ENCODE measurements at places on chromosomes 3 and 15.

- DNase-seq, result no peak
Measured at GRCh38 chr3:67832817-67833216, 178.4 kb upstream of the SUCLG2 start.

DNA sequence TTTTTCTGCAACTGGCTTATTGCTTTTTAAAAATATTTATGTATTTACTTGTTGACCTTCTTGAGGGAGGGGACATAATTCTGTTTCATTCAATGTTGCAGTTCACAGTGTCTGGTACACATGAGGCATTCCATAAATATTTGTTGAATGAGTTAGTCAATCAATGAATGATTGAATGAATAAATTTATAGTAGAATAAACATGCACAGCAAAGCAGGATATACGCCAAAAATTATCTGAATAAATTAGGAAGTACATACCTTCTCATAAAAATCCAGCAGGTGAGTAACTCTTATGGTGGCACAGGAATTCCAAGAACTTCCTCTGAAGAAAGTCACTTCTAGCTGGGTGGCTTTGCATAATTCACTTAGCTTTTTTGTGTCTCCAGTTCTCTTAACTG is 469.4 kb upstream of the ATP11B start:
- DNase-seq, result no peak

DNA sequence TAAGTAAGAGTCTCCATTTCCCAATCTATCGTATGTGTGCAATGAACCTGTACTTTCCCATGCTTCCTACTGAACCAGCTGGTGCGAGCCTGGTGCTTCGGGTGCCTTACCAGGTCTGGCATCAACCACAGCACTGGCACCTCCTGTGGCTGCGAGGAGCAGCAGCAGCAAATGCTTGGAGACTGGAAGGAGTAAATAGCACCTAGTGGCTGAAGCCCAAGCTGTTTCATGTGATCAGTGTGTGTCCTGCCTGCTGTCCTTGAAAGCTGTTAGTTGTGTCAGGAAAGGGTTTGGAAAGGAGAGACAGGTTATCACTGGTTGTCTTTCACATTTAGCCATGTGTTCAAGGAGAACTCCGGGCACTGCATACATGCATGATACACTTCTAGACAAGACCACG is 31.8 kb downstream of the PCOLCE2 start:
- no peak for DNase-seq

- DNase-seq, result no peak
Measured at GRCh38 chr15:86773736-86774135, 694.1 kb downstream of the AGBL1 start.

DNA sequence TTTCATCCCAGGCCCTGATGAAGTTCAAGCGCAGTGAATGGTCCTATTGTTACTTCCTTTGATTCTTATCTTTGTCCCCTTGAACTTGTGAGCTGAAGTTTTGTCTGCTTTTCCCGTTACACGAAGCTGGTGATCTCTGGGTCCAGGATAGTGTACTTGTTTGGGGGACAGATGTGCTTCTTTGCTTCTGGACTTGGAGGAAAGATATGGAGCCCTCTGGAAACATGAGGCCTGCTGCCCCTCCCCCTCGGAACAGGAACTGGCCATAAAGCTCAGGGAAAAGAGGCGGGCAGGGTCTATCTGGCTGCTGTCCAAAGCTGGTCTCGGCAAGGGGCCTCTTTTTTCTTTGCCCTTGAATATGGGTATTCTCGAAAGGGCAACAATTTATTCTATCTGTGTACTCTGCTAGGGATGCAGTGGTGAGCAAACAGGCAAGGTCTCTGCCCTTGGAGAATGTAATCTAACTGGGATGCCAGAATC is 47.6 kb downstream of the IDH2 start:
- no peak for DNase-seq
